ENCODE measurements at places on chromosomes 4 and X. TPM values are rescaled to one million over a fixed set of nuclear protein-coding genes. Genes with fewer than 3 reads are reported as not detected.

Gene FATE1
- total RNA-seq: not detected

Gene ZCCHC12
- total RNA-seq: not detected

Gene TMPRSS11F
- total RNA-seq: not detected

Gene GLRB
- total RNA-seq: 15.0 TPM

Gene RENBP
- 2.1 TPM for total RNA-seq

Gene HNRNPDL
- 178 TPM for total RNA-seq

Gene WDR17
- total RNA-seq: 2.7 TPM

Gene LIMCH1
- 151 TPM for total RNA-seq

Gene SLC7A11
- 34.4 TPM for total RNA-seq

Gene SLC25A5
- 86.1 TPM for total RNA-seq

Gene HAUS3
- total RNA-seq: 11.9 TPM

Gene NEUROG2
- total RNA-seq: not detected

Gene ATP11C
- total RNA-seq: 47.5 TPM

Gene SSX2B
- total RNA-seq: not detected

Gene CXCL11
- total RNA-seq: not detected

Gene DRP2
- 2.6 TPM for total RNA-seq

Gene RTL9
- total RNA-seq: 0.37 TPM

Gene HERC5
- total RNA-seq: 0.69 TPM

Gene FGD1
- total RNA-seq: 9.5 TPM

Gene FGFRL1
- 41.7 TPM for total RNA-seq

Gene AREG
- total RNA-seq: not detected

Gene DKK2
- total RNA-seq: 0.92 TPM

Gene ASIC5
- total RNA-seq: not detected

Gene CPXCR1
- not detected for total RNA-seq

Gene CTAG2
- total RNA-seq: 0.65 TPM

Gene UGT2B17
- not detected for total RNA-seq

Gene XAGE1A
- total RNA-seq: not detected

Gene SYN1
- under 0.01 TPM for total RNA-seq

Gene CLTRN
- 0.42 TPM for total RNA-seq

Gene POU3F4
- total RNA-seq: not detected

Gene BEND4
- not detected for total RNA-seq

Gene DCHS2
- not detected for total RNA-seq

Gene CT45A1
- not detected for total RNA-seq

Gene LANCL3
- 0.83 TPM for total RNA-seq

Gene TENM3
- 28.5 TPM for total RNA-seq

Gene PDHA1
- total RNA-seq: 41.6 TPM

Gene PF4V1
- 9.2 TPM for total RNA-seq

Gene SPANXN3
- not detected for total RNA-seq
